ENCODE measurements at places on chromosomes 2 and 18. TPM values are rescaled to one million over a fixed set of nuclear protein-coding genes. Genes with fewer than 3 reads are reported as not detected.

DNA sequence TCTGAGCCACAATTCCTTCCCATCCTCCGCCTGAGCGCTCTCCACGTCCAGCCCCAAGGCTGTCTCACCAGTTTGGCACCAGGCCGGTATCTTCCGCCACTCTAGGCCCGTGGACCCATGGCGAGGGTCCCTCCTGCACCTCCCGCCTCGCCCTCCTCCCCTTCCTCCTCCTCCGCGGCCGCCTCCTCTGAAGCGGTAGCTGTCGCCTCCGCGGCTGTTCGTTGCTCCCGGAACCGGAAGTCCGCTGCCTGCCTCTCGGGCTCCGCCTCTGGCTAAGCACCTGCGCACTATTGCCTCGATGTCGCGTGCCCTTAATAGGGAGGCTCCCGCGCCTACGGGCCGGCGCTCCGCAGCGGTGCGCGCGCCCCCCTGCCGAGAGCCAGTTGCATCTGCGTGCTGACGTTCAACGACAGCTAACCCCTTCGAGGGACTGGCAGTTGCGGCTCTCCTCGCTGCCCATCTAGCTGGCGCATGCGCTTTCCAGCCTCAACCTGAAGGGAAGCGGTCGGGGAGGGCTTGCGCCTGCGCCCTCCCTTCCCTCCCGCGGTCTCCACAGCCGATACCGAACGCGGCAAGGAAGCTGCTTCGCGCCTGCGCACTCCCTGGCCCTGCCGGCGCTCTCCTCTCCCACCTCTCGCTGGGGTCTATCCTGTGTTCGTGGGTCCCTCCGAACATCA is at the start of gene MBD1:
Gene MBD1 (minus strand): TSS at position 229 of the 677 bp plus-strand sequence. CDS start 1,531 bp downstream, outside the sequence.
- H3K36me3 ChIP-seq = peaks cover 80% of the 10 kb centered on the region
- peaks cover 35% of the 10 kb centered on the region for H3K4me1 ChIP-seq
- peak within 1 kb of the TSS; percentile 74 for H3K4me3 ChIP-seq
- peak within 1 kb of the TSS; percentile 86 for H3K27ac ChIP-seq
- H3K27me3 ChIP-seq = no peaks in the 10 kb centered on the region

GRCh38 chr2:237154082-237154638 is 68.5 kb downstream of the COPS8 start:
- H3K27ac ChIP-seq = no peak overlapping the region
- no peak overlapping the region for H3K4me3 ChIP-seq
- no peaks in the 10 kb centered on the region for H3K4me1 ChIP-seq

Gene ASXL3
- total RNA-seq = not detected

Gene GULP1
- total RNA-seq = 22.8 TPM

Gene GAREM1
- total RNA-seq = 0.33 TPM

Gene MYO1B
- 0.33 TPM for total RNA-seq

DNA sequence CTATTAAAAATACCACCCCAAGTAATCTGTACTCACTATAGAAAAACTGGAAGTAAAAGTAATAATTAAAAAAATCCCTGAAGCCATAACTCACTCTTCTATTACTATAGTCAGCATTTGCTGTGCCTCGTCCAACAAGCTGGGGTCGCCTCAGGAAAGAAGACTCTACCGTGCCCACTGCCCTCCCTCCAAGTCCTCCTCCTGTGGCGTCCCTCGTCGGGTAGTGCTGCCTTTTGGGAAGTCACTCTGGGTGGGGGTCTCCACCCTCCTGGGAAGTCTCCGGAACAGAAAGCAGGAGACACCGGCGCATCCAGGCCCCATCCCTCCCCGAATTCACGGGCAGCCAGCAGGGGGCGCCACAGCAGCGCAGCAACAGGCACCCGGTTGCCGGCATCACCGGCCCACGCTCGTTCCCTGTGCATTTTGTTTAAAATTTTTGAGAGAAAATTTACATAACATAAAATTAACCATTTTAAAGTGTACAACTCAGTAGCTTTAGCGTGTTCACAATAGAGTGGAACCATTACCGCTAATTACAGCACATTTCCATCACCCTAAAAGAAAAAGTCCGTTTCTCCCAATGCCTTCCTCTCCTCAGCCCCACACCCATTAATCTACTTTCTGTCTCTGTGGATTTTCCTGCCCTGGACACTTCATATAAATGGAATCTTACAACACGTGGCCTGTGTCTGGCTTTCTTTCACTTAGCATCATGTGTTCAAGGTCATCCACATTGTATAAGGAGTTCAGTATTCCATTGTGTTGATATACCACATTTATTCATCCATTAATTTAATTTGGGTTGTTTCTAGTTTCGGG is 62.2 kb downstream of the ADNP2 start:
- no peak overlapping the region for H3K27ac ChIP-seq
- peaks cover 6% of the 10 kb centered on the region for H3K4me1 ChIP-seq
- H3K36me3 ChIP-seq = no peaks in the 10 kb centered on the region
- no peak overlapping the region for H3K4me3 ChIP-seq

DNA sequence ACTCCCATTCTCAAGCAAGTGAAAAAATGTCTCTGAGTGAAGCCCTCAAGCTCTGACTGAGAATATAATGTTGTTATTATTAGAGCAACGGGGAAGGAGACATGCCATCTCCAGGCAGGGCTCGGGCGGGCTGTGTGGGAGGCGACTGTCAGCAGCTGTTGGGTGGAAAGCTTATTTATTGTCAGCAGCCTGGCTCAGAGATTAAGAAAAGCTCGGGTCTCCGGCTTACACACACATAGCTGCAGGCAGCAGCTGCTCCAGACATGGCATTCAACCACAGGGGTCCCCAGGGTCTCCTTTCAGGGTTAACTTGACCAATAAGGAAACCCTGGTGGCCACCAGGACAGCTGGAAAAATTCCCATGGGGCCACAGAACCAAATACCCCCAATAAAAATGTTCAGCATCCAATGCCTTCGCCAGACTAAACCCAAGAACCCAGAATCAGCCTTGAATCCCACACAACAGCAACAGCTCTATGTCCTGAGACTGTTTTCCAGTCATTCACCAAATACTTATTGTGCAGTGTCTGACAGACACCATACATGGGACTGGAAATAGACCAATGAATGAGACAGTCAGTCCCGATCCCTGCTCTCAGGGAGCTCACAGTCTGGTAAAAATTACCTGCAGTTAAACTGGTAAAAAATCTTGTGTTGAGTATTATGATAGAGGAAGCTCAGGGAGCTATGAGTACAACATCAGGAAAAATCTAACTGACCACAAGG is 70.5 kb upstream of the RTN4 start:
- peaks cover 35% of the 10 kb centered on the region for H3K4me1 ChIP-seq
- no peak overlapping the region for H3K4me3 ChIP-seq
- no peaks in the 10 kb centered on the region for H3K27me3 ChIP-seq
- peak overlapping the region; percentile 65 for H3K27ac ChIP-seq

Gene ERMN
- total RNA-seq = not detected

Gene LYPD6
- total RNA-seq = not detected

Gene BCL2
- total RNA-seq = 1.2 TPM

DNA sequence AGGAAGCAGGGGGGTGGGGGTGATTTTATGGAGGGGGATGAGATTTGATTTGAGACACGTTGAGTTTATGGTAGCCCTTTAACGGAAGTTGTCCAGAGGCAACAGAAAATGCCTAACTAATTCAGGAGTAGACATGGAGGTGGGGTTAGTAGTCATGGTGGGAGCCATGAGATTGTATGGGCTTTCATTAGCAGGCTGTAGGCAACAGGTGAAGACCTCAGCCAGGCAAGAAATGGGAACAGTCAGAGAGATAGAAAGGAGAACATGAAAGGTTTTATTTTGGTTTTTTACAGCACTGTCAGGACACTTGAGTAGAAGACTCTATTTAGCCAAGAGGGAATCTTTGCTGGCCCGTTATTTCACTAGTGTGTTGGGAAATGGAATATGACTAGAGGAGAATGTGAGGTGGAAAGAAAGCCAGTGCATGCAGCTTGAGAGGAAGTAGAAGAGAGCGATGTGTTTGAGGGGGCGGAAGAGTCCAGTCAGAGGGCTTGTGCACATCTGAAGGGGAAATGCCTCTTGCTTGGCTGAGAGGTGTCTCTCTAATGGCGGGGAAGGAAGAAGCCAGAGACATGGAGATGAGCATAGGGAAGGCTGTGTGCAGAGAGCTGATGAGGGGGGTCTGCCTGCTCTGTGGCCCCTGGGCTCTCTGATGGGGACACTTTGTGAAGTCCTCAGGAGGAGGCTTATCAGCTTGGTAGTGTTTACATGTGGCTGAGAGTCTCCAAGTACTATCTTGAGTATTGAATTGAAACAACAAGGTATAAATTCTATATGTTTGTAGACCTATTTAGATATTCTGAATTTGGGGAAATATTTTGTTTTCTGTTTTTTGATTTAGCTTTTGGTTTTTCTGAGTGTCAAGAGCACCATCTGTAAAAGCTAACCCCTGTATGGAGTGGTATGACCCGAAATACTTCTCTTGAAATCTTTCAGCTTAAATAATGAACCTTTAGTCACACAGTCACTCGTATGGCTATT is 66.9 kb upstream of the ITM2C start:
- no peaks in the 10 kb centered on the region for H3K27me3 ChIP-seq
- DNase-seq = no peak
- H3K27ac ChIP-seq = no peak overlapping the region
- peaks cover 13% of the 10 kb centered on the region for H3K4me1 ChIP-seq
- peaks cover 86% of the 10 kb centered on the region for H3K36me3 ChIP-seq
- H3K4me3 ChIP-seq = no peak overlapping the region

- H3K27ac ChIP-seq = no peak overlapping the region
- no peaks in the 10 kb centered on the region for H3K4me1 ChIP-seq
- DNase-seq = no peak
- H3K27me3 ChIP-seq = no peaks in the 10 kb centered on the region
- no peak overlapping the region for H3K4me3 ChIP-seq
Observed at GRCh38 chr2:40823478-40823877, 371.6 kb upstream of the SLC8A1 start.

Gene USP14
- total RNA-seq = 114 TPM

DNA sequence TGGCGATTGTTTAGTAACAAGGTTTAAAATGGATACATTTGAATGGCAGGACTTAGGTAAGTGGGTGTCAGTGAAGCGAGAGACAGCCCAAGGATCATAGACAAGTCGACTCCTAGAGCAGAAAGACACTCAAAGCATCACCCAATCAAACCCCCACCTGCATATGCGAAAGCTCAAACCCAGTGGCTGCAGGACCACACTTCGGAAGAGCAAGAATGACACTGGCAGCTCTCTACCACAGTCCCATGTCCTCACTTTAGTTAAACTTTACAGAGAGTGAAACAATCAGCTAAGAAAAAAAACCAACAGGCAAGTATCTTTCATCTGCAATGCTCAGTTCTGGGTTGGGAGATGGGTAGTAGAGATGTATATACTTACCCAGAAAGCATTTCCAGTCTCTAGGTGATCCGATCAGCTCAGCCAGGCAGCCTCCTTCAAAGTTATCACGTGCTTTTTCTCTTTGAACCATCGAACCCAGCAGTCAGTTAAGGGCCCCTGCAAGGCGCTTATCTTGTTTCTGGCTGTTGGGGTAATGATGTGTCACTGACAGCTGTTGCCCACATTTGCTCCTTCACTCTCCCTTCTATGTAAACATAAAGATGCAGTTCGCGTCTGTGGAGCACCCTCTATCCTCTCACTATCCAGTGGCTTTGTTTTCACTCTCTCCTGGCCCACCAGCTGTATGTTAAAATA is 357.5 kb upstream of the ID2 start:
- H3K36me3 ChIP-seq = no peaks in the 10 kb centered on the region
- peak; percentile 65 for DNase-seq
- H3K4me3 ChIP-seq = no peak overlapping the region
- H3K27me3 ChIP-seq = peaks cover 2% of the 10 kb centered on the region

GRCh38 chr18:9712130-9712577 is 4.1 kb downstream of the RAB31 start:
- no peaks in the 10 kb centered on the region for H3K27me3 ChIP-seq
- no peak for DNase-seq
- H3K36me3 ChIP-seq = peaks cover 17% of the 10 kb centered on the region
- H3K4me1 ChIP-seq = peaks cover 46% of the 10 kb centered on the region
- H3K27ac ChIP-seq = peak overlapping the region; percentile 2
- no peak overlapping the region for H3K4me3 ChIP-seq

GRCh38 chr2:8653485-8653884 is 28.4 kb upstream of the ID2 start:
- H3K27ac ChIP-seq = no peak overlapping the region
- peaks cover 16% of the 10 kb centered on the region for H3K27me3 ChIP-seq
- no peak for DNase-seq

- no peaks in the 10 kb centered on the region for H3K27me3 ChIP-seq
- peaks cover 23% of the 10 kb centered on the region for H3K4me1 ChIP-seq
- peaks cover 25% of the 10 kb centered on the region for H3K36me3 ChIP-seq
- no peak overlapping the region for H3K4me3 ChIP-seq
Observed at GRCh38 chr2:46902465-46902864, 13.1 kb downstream of the MCFD2 start.

- peaks cover 5% of the 10 kb centered on the region for H3K4me1 ChIP-seq
- no peak for DNase-seq
- H3K36me3 ChIP-seq = no peaks in the 10 kb centered on the region
- no peak overlapping the region for H3K4me3 ChIP-seq
- H3K27ac ChIP-seq = no peak overlapping the region
- peaks cover 81% of the 10 kb centered on the region for H3K27me3 ChIP-seq
Observed at GRCh38 chr2:25041307-25041927, 459 bp upstream of the EFR3B start.

Gene SERPINB12
- total RNA-seq = not detected

DNA sequence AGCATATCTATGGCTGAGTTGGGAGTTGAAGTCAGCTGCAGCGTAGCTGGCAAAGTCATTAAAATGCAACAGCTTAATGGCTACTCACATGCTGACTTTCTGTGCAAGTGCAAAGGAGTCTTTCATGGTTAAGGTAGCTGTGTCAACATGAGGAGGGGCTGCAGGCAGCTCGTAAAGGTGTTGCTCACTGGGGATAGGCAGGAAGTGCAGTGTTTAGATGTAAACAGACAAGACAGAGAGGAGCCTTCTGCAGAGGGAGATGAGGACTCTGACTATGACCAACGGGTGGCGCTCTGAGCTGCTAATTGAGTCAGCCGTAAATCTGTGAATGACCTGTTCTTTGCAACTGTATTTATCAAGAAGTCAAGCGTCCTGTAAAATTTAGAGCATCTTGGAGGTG is 22.3 kb upstream of the CAVIN2 start:
- H3K4me1 ChIP-seq = peaks cover 5% of the 10 kb centered on the region
- peak; percentile 34 for DNase-seq
- H3K4me3 ChIP-seq = no peak overlapping the region

DNA sequence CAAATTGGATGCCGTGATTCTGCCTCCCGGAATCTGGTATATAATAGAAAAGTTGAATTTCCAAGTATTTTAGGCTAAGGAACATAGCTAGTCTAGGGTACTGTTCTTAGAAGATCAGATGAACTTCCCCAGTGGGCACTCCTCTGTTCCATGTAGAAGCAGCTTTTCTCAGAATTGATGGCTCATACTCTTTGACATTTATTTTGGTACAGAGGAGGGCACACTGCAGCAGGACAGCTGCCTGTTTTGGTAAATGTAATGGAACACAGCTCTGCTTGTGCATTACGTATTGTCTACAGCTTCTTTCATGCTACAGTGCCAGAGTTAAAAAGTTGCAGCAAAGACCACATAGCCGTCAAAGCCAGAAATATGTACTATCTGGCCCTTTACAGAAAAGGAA is 10.8 kb downstream of the YPEL5 start:
- no peak overlapping the region for H3K27ac ChIP-seq
- H3K27me3 ChIP-seq = no peaks in the 10 kb centered on the region
- no peaks in the 10 kb centered on the region for H3K4me1 ChIP-seq

Gene CD226
- total RNA-seq = 2.0 TPM

GRCh38 chr2:217993817-217994463 is 8.9 kb downstream of the TNS1 start:
- DNase-seq = peak; percentile 88
- no peaks in the 10 kb centered on the region for H3K27me3 ChIP-seq
- no peaks in the 10 kb centered on the region for H3K36me3 ChIP-seq
- H3K4me3 ChIP-seq = no peak overlapping the region
- no peaks in the 10 kb centered on the region for H3K4me1 ChIP-seq

- peaks cover 49% of the 10 kb centered on the region for H3K27me3 ChIP-seq
- H3K4me3 ChIP-seq = no peak overlapping the region
- H3K27ac ChIP-seq = no peak overlapping the region
- no peak for DNase-seq
- no peaks in the 10 kb centered on the region for H3K4me1 ChIP-seq
Observed at GRCh38 chr2:25077789-25078169, 35.9 kb downstream of the EFR3B start.
